ENCODE measurements at places on chromosomes 16 and 17.

DNA sequence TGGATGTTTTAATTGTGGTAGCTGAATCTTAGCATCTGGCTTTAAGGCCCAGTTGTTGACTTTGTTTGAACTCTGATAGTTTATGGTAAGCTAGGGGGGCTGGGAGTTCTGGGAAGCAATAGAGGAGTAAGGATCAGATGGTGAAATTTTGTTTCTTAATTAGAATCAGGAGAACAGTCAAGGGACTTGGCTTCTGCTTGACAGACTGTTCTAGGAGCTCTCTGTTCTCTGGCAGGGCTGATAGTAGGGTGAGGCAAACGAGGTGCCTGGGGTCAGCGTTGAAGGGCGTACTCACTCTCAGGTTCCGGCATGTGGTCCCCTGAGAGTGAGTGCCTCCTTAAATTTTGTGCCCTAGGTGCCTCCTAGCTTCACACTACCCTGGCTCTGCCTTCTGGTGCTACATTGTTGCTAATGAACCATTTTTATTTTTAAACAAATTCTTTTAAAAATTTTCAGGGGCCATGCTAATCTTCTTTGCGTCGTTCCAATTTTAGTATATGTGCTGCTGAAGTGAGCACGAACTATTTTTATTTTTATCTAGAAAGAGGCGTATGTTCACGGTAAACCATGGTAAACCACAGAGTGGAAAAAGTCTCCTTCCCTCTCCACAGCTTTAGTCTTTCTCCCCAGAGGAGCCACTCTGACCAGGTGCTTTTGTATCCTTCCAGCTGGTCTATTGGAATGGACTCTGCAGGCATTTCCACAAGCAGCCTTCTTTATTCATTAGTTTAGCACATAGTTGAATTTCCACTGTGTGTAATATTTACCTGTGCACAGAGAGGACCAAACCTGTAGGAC lies 19.7 kb downstream of the SLC7A6 start:
- DNase-seq = peak; percentile 66

- DNase-seq = peak; percentile 96
These were observed 16.9 kb upstream of the CCL22 start for GRCh38 chr16:57341441-57342303.

- no peak for DNase-seq
These were observed 10.8 kb downstream of the CASKIN2 start for GRCh38 chr17:75504347-75505151.

- no peak for DNase-seq
These were observed 4.5 kb upstream of the MMP28 start for GRCh38 chr17:35799942-35800341.

DNA sequence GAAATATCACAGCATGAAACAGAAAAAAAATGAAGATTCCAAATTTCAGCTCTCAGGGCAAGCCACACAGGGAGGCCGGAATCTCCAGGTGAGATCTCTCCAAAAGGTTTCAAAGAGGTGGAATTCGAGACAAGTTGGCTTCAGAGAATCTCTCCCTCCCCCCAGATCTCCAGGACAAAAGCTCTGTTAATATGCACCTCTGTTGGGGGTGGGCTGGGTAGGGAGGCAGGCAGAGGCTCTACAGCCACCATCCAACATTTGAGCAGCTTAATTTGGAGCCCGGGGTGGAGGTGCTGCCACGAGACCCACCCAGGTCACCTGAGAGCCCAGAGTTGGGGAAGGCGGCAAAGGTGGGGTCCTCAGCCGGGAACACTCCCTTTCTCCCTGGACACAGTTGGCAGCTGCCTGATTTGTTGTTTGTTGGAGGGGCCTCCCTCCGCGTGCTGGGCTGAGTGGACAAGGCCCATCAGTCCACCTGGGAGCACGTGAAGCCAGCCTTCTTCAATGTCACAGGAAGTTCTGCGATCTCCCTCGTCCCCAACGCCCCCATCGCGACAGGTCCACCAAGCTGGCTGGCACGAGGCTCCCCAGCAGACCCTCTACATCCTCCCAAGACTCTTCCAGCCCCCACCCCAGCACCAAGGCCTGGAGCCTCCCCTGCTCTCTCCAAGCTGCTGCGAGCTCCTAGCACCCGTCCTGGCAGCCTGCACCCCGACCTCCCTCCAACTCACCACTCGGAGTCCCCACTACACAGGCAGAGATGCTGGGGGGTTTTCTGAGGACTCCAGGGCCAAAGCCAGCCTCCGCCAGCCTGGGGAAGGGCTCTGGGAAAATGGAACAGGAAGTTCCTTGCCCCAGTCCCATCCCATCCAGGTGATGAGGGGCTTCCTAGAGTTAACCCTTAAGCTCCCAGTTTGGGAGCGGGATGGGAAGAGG lies at the start of gene ZSCAN10:
ZSCAN10 (minus strand) TSS at position 836 of the 936 bp plus-strand sequence. CDS start 6,357 bp downstream, outside the sequence.
- DNase-seq = no peak

- DNase-seq = no peak
These were observed 13.8 kb upstream of the SLC5A10 start for GRCh38 chr17:18937981-18938691.

GRCh38 chr17:37391146-37391545 lies 15.4 kb downstream of the C17orf78 start:
- no peak for DNase-seq

GRCh38 chr17:44241106-44241624 lies 21.7 kb upstream of the UBTF start:
- no peak for DNase-seq

- DNase-seq = no peak
These were observed 9.1 kb downstream of the FHOD1 start for GRCh38 chr16:67238278-67238575.

- peak; percentile 69 for DNase-seq
These were observed 121.1 kb downstream of the SPACA3 start for GRCh38 chr17:33112763-33113162.

DNA sequence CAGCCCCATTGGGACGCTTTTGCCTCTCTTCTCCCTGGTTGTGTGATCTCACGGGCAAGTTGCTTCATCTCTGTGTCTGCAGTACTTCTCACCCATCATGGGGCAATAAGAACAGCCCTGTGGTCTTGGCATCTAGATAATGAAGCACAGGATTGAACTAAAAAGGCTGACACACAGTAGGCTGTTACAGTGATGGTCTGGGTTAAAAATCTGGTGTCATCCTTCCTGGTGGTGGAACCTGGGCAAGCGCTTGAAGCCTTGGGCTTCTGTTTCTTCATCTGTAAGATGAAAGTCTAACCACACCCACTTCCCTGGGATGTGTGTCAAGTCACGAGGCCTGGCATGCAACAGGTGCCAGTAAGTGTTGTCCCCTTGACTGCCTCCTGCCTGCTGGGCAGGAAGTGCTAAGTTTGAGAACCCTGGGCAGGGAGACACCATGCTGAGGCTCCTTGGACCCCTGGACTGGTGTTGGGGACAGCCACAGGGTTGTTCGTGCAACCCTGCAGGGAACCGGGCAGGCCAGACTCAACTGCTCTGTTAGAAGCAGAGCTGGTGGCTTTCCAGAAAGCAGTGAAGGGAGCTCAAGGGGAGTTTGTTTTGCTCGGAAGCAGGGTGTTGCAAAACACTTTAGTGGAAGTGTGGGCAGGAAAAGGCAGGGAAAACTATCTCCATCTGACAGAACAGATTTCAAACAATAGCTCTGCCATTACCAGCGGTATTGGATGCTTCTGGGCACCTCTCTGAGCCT lies 5.9 kb upstream of the MAP2K3 start:
- no peak for DNase-seq

DNA sequence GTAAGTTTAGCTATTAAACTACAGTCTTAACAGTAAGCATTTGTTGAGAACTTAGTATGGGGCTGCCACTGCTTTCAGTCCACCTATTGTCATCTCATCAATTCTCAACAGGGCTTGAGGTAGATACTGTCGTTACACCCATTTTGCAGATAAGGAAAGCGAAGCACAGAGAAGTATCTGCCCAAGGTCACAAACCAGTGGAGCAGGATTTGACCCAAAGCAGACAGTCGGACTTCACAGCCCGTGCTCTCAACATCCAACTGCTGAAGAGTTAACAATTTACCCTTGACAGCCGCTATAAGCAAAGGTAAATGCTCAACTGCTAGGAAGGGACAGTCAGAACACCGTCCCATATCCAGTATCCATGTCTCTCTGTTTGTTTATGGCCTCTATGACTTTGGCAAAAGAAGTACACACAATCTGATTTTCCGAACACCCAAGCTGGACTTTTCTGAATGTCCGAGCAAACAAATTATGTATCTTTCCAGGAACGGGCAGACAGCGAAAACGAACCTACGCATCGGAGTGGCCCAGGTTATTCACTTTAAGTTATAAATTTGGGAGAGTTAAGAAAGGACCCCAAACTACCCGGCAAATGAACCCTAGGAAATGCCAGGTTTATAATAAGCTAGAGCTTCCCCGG lies 1.2 kb downstream of the SIAH1 start:
- DNase-seq = no peak

- no peak for DNase-seq
These were observed 16.9 kb upstream of the KDM6B start for GRCh38 chr17:7816926-7817642.

DNA sequence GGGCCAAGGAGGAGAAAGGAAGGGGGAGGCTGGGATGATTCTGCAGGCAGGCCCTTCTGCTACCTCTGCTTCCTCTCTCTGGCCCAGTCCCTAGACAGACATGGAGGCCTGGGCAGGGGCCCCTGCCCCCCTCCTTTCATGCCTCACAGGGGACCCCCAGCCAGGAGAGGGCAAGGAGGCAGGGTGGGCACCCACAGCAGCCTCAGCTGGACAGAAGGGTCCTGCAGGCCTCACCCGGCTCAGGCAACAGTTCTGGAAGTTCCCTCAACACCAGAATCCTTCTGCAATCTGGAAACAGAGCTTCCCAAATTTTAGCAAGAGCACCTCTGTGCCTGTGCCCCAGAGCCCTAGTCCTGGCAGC lies 8.7 kb downstream of the ARHGAP27 start:
- DNase-seq = no peak

DNA sequence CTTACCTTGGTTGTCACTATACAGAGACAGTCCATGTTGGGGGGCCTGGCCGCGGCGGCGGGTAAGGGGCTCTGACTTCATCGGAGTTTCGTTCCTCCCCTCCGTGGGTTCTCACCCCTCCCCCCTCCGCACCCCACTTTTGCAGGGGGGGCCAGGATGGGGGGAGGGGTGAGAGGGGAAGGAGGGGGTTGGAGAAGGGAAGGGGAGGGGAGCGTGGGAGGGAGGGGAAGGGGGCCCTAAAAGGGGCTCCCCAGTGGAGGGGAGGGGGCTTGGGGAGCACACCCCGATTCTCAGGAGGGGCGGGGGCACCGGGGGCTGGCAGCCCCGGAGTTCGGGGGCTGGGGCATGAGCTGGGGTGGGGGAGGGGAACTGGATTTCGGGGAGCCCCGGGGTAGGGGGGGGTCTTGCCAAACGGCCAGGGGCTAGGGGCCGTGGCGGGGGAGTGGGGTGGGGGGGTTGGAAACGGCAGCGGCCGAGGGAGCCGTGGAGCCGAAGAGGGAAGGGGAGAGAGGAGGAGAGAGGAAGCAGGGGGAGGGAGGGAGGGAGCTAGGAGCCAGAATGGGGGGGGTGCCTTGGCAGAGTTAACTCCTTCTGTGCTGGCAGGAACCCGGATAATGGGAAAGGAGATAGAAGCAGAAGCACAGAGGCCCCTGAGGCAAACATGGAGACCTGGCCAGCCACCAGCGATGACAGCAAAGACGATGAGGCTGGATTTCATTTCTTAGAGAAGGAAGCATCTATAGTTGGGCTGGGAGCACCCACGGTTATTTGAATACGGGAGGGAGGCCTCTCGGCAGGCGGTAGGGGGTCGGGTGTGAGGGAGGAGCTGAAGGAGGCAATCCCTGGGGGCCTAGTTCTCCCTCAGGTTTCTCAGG lies 2.3 kb downstream of the DLG4 start:
- DNase-seq = peak; percentile 73

DNA sequence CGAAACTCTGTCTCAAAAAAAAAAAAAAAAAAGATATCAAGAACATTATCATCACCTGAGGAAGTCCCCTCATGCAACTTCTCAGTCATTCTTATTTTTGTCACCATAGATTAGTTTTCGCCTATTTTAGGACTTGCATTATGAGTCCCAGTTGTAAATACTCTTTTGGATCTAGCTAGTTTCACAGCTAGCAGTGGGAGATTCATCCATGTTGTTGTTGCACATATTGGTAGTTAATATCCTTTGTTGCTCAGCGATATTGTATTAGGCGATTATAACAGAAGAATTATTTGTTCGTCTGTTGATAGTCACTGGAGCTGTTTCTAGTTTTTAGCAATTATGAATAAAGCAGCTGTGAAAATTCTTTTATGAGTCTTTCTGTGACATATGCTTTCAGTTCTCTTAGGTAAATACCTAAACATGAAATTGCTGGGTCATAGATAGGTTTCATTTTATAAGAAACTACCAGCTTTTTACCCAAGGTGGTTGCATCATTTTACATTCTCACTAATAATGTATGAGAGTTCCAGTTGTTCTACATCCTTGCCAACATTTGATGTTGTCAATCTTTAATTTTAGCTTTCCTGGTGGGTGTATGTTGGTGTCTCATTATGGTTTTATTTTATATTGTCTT lies 40.7 kb upstream of the MAP3K14 start:
- DNase-seq = no peak

DNA sequence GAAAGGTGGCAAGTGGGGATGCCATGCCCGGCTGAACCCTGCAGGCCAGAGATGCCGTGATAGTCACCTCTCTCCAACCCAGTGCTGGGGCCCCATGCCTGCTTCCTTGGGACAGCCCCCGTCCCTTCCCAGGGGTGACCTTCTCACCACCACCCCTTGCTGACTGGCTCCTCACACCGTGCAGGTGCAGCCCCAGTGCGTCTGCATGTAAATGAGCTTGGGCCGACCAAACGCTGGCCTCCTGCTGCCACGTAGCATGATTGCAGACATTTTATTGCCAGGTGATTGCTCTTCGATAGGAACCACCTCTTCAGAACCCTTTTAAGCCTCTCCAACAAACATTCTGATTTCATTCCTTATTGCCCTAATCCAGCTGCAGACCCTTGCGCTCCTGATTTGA lies 32.5 kb downstream of the ASIC2 start:
- no peak for DNase-seq

GRCh38 chr17:45171338-45172231 lies 9.9 kb downstream of the HEXIM2 start:
- no peak for DNase-seq
